ENCODE measurements at places on chromosomes 4 and X. TPM values are rescaled to one million over a fixed set of nuclear protein-coding genes. Genes with fewer than 3 reads are reported as not detected.

Gene TLR10
- 107 TPM for total RNA-seq

Gene RASGEF1B
- total RNA-seq, result 40.2 TPM

Gene INTS6L
- total RNA-seq, result 23.3 TPM

Gene SSX3
- total RNA-seq, result not detected

Gene RPS6KA6
- total RNA-seq, result 0.51 TPM

Gene ARL9
- not detected for total RNA-seq

Gene MSANTD1
- 3.4 TPM for total RNA-seq

Gene GC
- not detected for total RNA-seq

Gene DHX15
- total RNA-seq, result 145 TPM

Gene IGSF1
- total RNA-seq, result not detected

Gene GPR82
- total RNA-seq, result 0.35 TPM

Gene TMEM150C
- total RNA-seq, result not detected

Gene FRMPD3
- 0.24 TPM for total RNA-seq

Gene FMR1NB
- not detected for total RNA-seq

Gene OTUD5
- 78.1 TPM for total RNA-seq

Gene ADH1A
- total RNA-seq, result not detected

Gene ARMCX1
- 0.42 TPM for total RNA-seq

Gene TKTL1
- not detected for total RNA-seq

Gene BEX1
- not detected for total RNA-seq

Gene PABPC1L2A
- total RNA-seq, result not detected

Gene NWD2
- total RNA-seq, result not detected

Gene ODAPH
- not detected for total RNA-seq

Gene CLIC2
- 0.44 TPM for total RNA-seq

Gene TCP11X2
- not detected for total RNA-seq

Gene PSAPL1
- not detected for total RNA-seq

Gene SFRP2
- total RNA-seq, result not detected

Gene DRD5
- total RNA-seq, result not detected

Gene EREG
- not detected for total RNA-seq

Gene TMEM31
- total RNA-seq, result not detected

Gene ATXN3L
- total RNA-seq, result not detected

Gene COL4A6
- total RNA-seq, result not detected

Gene BEX5
- total RNA-seq, result 0.61 TPM

Gene AKAP14
- total RNA-seq, result not detected

Gene F8
- 2.0 TPM for total RNA-seq

Gene MAEA
- 73.7 TPM for total RNA-seq

Gene PRRG1
- total RNA-seq, result not detected

Gene ADGRG4
- not detected for total RNA-seq

Gene EGFL6
- not detected for total RNA-seq

Gene BANK1
- total RNA-seq, result 336 TPM

Gene OTUD6A
- total RNA-seq, result not detected

All from activated B cell treated with CpG ODN at 0.5 μM for 24 hours (primary cell).